ENCODE measurements at places on chromosomes 2 and 18.

GRCh38 chr18:74625157-74625556 lies 27.5 kb downstream of the ZNF407 start:
- peak; percentile 41 for DNase-seq

DNA sequence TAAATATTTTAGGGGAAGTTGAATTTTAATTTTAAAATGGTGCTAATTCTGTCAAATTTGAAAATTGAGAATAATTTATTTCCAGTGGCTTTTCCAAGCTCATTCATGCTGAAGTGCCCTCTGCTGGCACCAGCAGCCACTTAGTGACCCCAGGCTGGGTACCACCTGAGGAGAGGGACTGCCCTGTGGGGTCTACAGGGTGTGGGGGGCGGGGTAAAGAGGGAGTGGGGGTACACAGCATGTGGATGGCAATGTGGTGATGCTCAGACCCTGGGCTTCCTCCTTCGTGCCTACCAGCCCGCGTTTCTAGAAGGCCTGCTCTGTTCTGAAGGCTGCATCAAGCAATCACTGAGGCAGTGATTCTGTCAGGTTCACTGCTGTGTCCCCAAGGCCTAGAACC lies 45.1 kb upstream of the SCLY start:
- no peak for DNase-seq

DNA sequence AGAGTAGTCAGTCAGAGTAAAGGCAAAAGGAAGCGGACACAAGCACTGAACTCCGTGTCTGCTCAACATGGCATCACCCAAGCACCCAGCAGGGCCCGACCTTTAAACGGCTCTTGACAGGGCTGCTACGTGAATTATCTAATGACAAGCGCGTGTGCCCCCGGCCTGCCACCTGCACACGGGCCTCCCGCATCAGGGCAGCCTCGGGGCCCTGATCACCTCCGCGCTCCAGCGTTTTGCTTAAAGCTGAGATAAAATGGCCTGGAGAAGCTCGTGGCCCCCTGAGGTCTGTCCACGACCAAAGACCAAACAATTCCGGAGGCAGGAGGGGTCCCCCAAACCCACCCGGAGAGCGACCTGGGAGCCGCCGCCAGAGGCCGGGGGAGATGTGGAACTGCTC lies 376 bp downstream of the NDUFA10 start:
- DNase-seq, result no peak

DNA sequence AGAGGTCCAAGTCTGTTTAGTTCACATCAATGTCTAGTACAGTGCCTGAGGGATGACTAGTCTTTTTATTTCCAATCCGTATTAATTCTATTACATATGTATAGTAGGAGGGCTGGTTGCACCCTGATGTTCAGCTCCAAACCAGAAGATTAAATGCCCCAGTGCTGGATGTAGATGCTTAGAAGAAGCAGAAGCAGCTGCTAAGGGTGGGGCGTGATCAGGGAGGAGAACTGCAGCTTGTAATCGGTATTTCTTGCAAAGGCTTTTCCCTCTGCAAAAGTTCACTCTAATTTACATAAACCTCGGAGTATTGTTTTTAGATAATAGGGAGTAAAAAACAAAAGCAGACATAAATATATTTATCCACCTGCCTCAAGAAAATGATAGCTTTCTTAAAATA lies 145.3 kb upstream of the ITGA4 start:
- no peak for DNase-seq

DNA sequence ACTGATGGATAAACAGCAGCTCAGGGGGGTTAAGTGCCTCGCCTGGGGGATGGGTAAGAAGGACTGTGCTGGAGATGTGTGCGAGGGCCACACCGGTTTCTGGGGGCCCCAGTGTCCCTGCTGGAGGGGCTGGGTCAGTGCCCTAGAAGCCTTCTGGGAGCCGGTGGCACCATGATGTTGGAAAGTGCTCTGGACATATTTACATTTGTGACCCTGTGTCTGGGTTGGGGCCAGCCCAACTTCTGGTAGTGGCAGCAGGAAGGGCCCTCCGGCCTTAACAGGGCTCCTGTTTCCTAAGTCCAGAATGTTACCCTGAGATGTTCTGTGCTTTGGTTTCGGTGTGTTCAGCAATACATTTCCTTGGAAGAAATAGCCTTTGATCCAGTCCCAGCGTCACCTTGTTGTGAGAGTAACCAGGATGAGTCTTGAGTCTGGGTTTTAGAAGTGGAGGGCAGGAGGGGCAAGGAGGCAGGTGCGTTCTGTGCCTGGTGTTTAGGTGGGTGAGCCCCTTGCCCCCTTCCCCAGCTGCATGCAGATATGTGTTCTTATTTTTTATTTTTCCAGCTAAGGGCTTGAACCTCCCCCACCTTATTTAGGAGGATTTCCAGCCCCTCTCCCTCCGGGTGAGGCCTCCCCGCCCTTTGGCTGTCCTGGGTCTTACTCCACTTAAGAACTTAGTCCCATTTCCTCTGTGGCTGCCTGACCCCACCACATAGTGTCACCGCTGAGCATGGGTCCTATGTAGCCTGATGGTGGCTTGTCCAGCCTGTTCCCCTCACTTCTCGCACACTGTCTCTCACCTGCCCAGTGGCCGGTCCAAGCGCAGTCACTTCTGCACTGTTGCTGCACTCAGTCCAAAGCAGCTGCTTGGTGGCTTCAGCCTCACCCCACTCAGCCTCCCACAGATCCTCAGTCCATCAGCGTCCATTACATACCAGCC lies 132.7 kb upstream of the HS6ST1 start:
- no peak for DNase-seq

DNA sequence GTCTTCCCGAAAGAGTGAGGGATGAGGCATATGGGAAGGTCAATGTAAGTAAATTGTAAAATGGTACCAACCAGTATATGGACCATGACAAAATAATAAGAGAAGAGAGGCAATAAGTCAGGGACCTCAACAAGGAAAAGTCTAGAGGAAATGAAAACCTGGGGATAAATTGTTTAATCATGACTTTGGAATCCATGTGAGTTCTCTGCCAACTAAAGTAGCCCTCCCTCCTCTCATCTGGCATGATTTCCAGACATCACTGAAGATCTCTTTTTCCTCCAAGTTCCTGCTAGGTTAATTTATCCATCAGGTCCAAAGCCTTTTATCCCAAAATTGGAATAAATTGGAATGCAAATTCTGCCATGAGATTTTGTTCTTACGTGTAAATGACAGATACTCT lies 417.9 kb downstream of the NRXN1 start:
- DNase-seq, result peak; percentile 56

DNA sequence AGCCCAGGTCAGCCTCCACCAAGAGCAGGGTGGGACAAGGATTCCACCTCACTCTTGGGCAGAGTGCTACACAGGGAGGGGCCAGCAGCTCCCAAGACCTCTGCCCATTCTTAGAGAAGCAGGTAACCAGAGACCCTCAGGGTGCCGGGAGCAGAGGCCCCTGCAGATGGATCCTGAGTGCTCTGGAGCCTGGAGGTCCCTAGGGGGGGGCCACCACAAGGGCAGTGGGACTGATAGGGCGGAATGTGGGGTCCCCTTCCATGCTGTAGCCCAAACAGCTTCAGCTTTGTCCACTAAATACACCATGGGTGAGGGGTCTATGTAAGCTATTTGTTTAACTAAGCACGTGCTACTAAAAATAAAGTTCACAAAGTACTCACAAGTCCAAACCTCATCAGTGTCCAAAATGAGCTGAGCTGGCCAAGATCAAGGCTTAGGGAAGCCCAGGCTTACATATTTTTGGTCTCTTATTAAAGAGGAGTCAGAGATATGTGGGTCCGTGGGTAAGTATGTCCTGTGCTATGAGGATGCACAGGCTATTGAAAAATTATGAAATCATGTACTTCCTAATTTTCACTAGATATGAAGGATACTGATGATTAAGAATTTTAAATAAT lies 21.5 kb upstream of the GPC1 start:
- DNase-seq, result no peak

DNA sequence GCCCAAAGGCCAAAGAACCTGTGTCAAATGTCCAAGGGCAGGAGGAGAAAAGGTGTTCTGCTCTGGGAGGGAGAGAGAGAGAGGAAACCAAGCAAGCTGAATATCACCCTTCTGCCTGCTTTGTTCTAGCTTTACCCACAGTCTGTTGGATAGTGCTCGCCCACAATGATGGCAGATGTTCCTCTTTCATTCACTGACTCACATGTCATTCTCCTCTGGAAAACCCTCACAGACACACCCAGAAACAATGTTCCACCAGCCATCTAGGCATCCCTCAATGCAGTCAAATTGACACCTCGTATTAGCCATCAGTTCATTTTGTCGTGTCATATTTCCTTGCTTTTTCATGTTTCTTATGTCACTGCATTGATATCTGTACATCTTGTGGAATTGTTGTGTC lies 150.3 kb downstream of the UBR3 start:
- no peak for DNase-seq

DNA sequence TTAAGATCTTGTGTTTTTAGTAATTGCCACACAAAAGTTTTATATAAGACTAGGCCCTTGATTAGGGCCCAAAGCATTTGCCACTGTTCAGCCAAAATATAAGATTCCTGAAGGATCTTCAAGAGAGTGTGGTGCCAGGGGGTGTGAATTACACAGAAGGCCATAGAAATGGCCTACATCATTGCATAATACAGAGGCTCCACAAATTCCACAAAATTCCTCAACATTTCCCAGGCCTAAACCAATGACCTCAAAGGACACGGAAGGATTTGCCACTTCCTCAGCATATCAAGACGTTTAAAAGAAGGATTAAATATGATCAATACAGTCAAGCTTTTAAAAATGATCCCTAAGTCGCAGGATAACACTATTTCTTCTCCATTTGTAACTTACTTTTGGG lies 24.1 kb downstream of the COL6A3 start:
- no peak for DNase-seq

GRCh38 chr2:70607121-70607561 lies 53.5 kb upstream of the TGFA start:
- no peak for DNase-seq

DNA sequence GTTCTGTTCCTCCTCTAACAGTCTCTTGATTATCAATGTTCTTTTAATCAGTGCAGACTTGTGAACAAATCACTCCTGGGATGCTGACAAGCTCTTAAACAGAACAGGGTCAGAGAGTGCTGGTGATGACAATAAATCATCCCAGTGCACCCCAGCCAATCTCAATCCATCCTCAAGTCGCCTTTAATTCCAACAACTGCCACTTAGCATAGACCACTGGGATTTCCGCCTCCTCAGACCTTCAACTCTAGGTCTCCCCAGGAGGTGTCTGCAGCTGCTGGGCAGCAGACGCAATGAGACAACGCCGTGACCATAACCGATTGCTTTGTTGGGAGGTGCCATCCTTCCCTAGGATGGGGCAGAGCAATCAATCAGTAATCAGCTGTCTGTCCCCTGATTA lies 184.2 kb upstream of the ACAA2 start:
- no peak for DNase-seq

GRCh38 chr2:8453904-8454302 lies 228.0 kb upstream of the ID2 start:
- DNase-seq, result peak; percentile 45

GRCh38 chr2:216098421-216099334 lies 10.5 kb upstream of the XRCC5 start:
- DNase-seq, result no peak

- DNase-seq, result no peak
Observed at GRCh38 chr18:49017813-49018553, 67.2 kb upstream of the SMAD7 start.

DNA sequence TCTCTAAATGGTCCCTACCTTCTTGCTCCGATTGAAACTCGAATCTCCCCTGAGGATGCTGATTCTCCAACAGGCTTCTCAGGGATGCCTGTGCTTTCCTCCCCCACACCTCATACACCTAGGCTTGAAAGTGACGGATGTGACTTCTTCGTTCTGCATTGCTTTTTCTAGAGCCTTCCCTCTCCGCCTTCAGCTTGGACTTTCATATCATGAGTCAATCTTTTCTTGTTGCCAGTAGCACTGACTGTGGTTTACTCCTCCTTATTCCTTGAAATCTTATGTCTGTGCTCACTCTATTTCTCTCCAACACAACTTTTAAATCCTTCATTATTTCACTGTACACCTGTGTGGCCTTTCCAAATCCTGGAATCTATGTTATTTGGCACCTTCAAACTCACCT lies 451.4 kb downstream of the TMX3 start:
- peak; percentile 57 for DNase-seq

- DNase-seq, result peak; percentile 23
Observed at GRCh38 chr2:64989982-64990614, 899 bp downstream of the SLC1A4 start.
